ENCODE measurements at places on chromosomes 4 and X.
A peak's percentile ranks its signal among the peaks of the same experiment; 100 is the strongest.

- no peak for DNase-seq
Observed at GRCh38 chr4:71713611-71714203, 70.2 kb downstream of the GC start.

- DNase-seq, result no peak
Observed at GRCh38 chrX:52220936-52221335, 36.2 kb downstream of the MAGED4 start.

DNA sequence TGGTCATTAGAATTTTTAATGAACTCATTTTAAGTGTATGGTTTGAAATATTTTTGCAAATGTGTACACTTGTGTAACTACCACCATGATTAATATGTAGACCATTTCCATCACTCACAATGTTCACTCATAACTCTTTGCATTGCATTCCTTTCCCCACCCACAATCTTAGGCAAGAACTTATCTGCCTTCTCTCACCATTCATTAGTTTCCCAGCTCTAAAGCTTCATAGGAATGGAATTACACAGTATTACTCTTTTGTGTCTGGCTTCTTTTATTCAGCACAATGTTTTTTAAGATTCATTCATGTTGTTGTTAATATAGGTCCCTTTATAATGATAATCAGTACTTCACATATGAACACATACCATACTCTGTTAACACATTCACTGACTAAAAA, 106.1 kb downstream of the ARAP2 start:
- DNase-seq, result no peak

- DNase-seq, result no peak
Observed at GRCh38 chr4:137762591-137762990, 230.3 kb upstream of the PCDH18 start.

DNA sequence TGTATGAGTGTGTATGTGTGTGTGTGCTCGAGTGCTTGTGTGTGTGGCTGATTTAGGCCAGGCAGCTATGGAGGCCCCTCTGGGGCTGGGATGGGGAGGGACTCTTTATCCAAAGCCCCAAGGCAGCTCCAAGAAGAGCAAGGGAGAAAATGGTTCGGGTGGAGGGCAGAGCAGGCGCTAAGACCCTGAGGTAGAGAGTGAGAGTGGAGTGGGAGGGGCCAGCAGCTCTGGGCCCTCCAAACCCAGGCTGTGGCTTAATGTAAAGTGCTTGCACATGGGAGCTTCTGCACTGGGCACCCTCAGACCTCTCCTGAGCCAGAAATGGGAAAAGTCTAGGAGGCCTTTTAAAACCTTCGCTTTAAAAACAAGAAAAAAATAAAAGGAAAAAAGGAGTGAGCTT, 233.5 kb upstream of the PSAPL1 start:
- DNase-seq, result no peak

GRCh38 chr4:168955674-168956073, 54.4 kb downstream of the CBR4 start:
- DNase-seq, result no peak

GRCh38 chrX:138745196-138745595, 33.7 kb upstream of the FGF13 start:
- DNase-seq, result peak; percentile 6

DNA sequence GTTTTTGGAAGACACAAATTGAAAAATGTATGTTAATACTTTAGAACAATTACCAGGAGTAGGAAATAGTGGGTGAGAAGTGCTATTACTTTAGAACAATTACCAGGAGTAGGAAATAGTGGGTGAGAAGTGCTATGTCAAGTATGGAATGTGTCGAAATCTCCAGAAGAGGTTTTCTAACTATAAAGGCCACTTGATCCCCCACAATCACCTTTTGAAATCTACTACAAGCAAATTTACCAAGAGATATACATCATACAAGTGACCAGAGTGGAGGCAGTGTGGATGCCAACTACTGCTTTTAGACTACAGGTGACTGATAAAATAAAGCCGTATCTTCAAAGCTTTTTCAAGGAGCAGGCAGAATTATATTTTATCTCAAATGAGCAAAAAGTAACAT, 43.1 kb downstream of the MAB21L2 start:
- DNase-seq, result no peak

DNA sequence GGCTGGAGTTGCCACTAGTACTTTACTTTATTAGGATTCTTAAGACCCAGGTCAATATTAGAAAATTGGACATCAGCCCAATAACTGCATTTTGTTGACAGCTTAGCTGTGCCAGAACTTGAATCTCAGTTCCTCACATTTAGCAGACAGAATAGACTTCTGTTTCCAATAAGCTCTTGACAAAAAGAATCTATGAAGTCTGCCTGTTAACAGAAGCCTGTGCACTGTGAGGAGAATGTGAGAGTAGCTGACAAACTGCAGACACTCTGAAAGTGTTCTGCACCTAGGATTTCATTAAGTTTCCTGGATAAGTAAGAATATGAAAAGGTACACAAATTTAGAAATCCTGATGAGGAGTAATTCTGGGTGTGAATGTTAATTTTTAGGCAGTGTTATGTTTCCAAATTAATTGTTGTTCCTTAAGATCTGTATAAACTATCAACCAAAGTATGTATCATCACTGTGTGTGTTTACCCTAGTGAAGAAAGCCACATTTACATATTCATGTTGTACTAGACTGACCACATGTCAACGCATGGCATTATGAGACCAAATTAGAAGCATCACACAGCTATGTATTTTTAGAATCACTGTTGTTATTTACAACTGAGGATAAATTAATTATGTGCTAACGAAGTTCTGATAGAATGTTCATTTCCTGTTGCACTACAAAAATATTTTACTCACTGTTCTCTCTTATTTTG, 756.4 kb upstream of the IGFBP7 start:
- no peak for DNase-seq

DNA sequence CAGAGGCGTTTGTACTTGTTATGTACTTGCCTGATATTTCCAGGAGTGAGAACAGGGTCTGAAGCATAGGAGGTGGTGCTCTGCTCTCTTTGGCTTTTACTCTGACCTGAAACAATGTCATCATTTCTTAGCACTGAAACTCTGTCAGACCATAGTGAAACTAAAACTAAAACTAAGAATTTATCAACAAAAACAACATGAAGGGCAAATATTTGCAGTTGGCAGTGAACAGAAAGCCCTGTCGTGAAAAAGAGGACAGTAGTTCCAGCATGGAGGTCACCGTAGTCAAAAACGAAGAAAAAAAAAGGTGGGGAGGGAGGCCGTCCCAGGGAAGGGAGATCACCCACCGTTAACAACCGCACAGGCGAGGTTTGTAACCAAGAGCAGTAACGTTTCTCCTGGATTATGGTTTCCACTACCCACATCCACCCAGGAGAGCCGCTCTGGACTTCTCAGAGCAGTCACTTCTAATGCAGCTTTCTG, 97.5 kb downstream of the ANK2 start:
- no peak for DNase-seq

GRCh38 chr4:58136604-58137003, 1026.4 kb upstream of the IGFBP7 start:
- no peak for DNase-seq

- DNase-seq, result no peak
Observed at GRCh38 chr4:22906045-22906444, 213.3 kb downstream of the GBA3 start.

- DNase-seq, result no peak
Observed at GRCh38 chrX:24876530-24877287, 139.1 kb downstream of the ARX start.

DNA sequence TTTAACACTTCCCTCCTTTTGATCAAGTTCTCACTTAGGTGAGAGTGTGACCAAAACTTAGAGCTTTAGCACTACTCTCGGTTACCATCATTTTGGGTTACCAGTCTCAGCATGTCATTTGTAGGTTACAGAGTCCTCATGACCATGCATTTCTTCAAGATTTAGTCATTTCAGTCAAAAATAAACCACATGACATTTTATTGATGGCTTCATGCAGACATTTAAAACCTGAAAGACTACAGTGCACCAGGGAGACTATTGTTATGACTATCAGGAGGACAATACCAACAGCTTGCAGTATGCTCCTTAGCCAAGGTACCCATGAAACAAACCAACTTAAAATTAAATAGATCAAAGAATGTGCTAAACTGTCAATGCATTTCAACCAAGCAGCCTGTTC, 498.1 kb upstream of the FSTL5 start:
- no peak for DNase-seq

DNA sequence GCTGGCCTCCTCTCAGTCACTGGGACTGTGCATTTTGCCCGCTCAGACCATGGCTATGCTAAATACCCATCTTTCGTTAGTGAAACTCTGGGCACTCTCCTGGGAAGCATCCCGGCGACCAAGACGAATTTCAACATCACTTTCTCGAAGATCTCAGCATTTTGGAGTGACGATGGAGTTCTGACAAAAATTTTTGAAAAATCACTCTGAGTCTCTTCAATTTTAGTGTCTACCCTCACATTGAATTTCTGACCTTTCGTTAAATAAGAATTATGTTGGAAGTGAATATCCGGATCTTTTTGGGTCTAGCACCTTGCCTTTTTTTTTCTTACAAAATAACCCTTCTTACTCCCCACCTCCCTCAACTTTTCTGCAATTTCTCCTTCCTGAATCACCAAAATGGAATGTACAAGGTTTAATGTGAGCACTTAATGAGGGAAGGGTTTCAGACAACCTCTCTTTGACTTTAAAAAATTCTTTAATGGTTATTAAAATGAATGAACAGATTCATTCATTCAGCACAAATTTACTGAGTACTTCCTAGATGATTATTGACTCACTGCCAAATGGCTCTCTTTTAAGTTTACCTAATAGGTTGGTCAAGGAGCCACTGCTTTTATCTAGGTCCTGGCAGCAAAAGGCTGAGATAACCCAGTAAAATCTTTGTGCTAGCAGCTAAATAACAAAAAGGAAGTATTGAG, 746 bp upstream of the AADAT start:
- no peak for DNase-seq

DNA sequence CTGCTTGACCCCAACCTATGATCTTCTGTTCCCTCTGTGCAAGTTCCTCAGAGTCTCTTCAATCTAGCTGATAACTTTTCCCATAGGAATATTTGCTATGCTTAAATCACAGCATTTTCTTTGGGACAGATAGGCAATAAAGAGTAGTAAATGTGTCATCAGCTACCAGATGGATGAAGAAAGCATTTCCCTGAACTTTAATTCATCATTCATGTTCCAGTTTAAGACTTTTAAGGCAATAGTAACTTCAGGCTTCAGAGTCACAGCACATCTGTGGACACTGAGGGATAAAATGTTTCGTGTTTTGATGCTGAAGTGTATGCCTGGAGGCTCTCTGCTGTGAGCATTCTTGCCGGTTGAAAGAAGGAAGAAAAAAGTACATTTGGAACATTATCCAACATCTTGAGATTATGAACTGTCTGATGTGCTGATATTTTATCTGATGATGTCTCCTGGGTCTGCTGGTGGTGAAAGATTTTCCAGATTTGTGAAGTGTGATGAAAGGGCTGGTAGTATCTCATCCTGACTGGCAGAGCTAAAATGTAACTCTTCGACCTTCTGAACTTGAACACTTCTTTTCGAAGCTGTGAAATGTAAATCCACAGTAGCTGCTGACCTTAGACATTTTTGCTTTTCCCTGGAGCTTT, 133.7 kb downstream of the DCLK2 start:
- no peak for DNase-seq

GRCh38 chrX:123392921-123393320, 208.8 kb downstream of the GRIA3 start:
- DNase-seq, result no peak

GRCh38 chr4:25117274-25117673, 43.0 kb downstream of the SEPSECS start:
- no peak for DNase-seq

DNA sequence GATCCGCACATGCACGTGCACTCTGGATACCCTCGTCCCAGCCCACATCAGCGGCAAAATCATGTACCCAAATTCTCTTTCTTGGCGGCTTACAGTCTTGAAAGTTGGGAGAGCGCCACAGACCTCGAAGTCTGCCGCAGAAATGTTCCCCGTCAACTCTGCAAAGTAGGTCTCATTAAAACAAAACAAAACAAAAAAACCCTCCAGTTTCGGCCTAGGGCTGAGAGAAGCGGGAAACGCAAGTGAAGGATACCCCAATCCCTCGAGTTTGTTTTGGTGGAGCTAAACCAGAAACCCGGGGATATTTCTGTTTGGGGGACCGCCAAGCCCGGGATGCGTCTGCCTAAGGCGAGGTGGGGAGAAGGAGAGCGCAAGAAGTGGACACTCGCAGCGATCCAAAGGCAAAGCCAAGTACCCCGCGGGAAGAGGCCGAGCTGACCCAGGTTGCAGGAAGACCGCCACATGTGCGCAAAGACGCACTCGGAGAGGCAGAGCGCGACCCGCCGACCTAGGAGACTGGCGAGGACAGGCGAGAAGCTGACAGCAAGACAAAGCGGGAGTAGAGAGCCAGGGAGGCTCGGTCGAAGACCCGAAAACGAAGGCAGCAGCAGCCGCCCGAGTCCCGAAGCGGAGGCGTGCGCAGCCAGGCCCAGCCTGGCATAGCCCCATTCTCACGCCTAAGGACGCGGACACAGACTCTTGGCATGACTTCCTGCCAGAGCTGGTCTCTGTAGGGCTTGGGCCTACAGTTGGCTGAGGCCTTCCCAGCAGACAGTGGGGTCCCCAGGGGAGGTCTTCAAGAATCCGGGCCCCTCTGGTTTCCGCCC, 49.6 kb upstream of the BCOR start:
- no peak for DNase-seq

DNA sequence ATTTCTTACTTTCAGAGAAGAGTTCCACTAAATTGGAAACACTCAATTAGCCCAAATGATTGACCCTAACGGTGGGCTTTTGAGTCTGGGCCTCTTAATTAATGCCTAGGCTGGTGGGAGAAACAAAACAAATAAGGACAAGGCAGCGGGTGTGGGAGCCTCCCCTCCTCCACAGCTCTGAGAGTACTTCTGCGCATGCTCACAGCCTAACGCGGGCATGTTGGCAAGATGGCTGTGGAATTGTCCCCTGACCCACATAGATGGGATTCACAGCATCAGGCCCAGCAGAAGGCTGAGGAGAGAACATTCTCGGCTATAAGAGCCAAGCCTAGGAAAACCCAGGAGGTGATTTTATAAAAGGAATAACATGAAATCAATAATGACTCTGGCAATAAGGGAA, 230.1 kb downstream of the HS6ST2 start:
- no peak for DNase-seq

GRCh38 chr4:177301126-177301639, 8.5 kb upstream of the NEIL3 start:
- DNase-seq, result no peak

GRCh38 chr4:55132775-55133174, 7.4 kb upstream of the KDR start:
- no peak for DNase-seq

GRCh38 chr4:69239557-69240168, 25.1 kb upstream of the UGT2B11 start:
- no peak for DNase-seq

- DNase-seq, result no peak
Observed at GRCh38 chr4:128295255-128295654, 7.6 kb upstream of the PGRMC2 start.

DNA sequence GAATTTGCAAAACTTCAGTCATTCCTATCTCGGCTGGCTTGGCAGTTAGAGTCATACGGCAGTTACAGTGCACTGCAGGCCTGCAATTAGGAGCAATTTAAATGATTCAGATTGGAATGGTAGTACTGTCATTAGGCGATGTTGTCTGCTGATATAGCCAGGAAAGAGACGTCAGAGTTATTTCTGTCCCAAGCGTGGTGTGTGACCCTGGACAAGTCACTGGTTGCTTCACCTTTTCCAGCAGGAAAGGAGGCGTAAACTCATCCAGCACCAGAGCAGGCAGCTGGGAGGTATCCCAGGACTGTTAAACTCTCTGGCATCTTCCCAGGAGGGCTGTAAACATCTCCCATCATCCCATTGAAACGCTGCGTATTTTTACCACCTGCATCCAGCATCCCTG, 836 bp upstream of the LNX1 start:
- DNase-seq, result no peak

- peak; percentile 56 for DNase-seq
Observed at GRCh38 chrX:129771266-129771995, 8.3 kb upstream of the SASH3 start.
